ENCODE measurements at places on chromosomes 6 and 20.

- no peak for DNase-seq
These were observed 44.1 kb downstream of the ADGB start for GRCh38 chr6:146642921-146643320.

DNA sequence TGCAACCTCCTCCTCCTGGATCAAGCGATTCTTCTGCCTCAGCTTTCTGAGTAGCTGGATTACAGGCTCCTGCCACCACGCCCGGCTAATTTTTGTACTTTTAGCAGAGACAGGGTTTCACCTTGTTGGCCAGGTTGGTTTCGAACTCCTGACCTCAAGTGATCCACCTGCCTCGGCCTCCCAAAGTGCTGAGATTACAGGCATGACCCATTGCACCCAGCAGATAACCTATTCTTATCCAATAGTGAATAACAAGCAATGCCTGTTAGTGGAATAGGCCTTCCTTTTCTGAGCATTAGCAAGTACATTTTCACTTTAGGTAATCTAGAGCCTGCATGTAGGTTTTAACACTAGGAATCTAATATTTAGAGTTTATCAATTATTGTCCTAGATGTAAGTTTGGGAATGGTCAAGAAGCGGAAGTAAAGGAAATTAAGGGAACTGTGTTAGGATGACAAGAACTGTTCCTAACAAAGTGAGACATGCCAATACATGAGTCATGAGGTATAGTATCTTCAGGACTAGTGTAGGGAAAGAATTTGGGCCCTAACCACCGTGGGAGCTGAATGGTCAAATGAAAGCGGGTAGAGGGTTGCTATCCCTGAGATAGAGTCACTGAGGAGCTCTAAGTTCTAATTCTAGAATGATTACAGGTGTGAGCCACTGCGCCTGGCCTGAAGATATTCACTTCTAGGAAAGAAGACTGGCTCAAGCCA is 15.0 kb downstream of the BLTP3A start:
- no peak for DNase-seq

- no peak for DNase-seq
These were observed 86.4 kb upstream of the CLDN20 start for GRCh38 chr6:155177363-155177961.

GRCh38 chr6:155181498-155181897 is 82.3 kb upstream of the CLDN20 start:
- no peak for DNase-seq

DNA sequence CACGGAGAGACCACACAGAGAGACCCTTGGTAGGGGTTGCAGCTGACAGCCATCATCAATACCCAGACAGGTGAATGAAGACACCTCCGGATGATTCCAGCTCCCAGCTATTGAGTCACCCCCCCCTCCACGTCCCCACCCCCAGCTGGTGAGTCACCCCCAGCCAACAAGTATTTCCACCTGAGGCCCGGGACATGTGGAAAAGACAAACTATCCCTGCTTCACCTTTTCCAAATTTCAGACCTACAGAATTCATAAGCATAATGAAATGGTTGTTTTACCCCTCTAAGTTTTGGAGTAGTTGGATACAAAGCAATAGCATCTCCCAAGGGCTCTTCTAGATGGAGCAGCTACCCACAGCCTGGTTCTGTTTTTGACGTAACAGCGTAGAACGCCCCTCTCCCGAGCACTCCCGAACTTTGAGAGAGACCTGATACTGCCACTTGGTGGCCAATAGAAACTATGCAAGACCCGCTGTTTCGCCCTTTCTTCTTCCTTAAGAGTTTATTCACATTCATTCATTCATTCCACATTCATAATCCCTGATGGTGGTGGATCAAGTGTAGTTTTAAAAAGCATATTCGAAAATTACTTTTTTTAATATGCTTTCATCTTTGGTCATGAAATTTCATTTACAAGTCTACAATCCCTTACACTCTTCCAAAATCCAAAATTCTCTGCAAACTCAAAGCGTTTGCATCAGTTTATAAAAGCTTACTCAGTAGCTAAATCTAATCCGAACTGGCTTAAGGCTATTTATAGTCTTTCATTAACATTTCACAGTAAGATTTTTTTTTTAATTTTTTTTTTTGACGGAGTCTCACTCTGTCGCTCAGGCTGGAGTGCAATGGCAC is 15.1 kb upstream of the PPP1R16B start:
- DNase-seq: no peak

DNA sequence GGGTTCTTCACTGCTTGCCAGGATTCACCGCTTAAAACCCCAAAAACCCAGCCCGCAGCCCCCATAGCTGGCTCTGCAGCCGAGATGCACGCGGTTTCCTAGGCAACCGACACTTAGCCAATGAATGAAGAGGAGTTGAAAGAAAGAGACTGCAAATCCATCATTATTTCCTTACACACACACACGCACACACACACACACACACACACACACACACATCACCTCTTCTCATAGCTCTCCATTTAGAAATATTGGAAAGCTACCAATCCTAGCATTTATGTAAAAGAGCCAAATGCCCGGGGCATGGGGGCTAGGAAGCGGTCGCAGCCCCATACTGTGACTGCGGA is 3.4 kb upstream of the TUBB2B start:
- no peak for DNase-seq
